Camera-type eye (tissue), 1 donor: ENCODE measurements at places on chromosomes 16 and 17. TPM values are rescaled to one million over a fixed set of nuclear protein-coding genes. Genes with fewer than 3 reads are reported as not detected.

The KRTAP9-8 gene
- 0.44 TPM for total RNA-seq

The ALDH3A1 gene
- total RNA-seq = 7.1 TPM

The MYH8 gene
- 63.4 TPM for total RNA-seq

The SOST gene
- total RNA-seq = 0.22 TPM

The TERB1 gene
- total RNA-seq = not detected

The CAMKK1 gene
- 22.0 TPM for total RNA-seq

The PRR29 gene
- 0.44 TPM for total RNA-seq

The PIRT gene
- 1.3 TPM for total RNA-seq

The ITGB4 gene
- total RNA-seq = 19.5 TPM

The VMO1 gene
- total RNA-seq = 2.3 TPM

The RNF222 gene
- not detected for total RNA-seq
